CD4-positive, alpha-beta T cell treated with Interleukin-15 for 4 hours (primary cell): ENCODE measurements at places on chromosomes 2 and 18.

DNA sequence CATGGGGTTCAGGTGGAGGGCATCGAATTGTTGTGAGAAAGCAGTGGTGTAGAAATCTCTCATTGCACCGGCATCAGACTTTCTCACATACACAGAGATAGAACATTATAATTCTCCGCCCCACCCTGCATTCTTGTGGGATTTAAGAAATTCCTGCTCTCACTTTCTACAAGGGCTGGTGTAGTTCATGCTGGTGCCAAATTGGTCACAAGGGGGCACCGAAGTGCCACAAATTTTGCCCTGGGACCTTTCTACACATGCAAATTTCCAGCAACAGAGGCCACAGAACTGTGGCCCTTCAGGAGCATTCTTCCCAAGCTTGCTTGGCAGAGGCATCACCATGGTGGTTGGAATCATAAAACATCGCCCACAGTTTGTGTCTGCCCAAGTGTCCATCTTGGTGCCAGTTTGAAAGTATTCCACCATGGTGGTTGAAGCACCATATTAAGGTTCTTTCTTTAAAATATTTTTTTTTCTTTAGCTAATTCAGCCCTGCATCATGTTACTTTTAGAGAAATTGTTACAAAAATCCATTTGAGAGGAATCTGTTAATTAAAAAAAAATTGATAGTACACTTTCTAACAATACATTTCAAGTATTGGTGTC is 521.2 kb upstream of the FANCL start:
- no peak for DNase-seq

DNA sequence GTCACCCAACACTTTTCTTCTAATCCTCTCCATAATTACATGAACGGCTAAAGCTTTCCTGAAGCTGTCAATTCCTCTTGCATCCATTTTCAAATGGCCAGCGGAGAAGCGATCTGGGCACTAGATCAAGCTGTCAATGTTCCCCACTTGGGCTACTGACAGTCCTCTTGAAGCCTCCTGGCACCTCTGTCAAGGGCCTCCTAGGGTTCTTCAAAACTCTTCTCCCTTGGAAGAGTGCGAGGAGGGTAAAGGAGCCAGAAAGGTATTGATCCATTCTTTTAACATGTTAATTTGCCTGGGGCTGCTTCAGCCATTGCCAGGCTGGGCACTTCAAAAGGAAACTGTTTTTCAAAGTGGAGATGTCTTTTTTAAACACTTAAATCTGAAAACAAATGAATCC is 19.8 kb downstream of the EPHA4 start:
- no peak for DNase-seq

- DNase-seq, result no peak
Measured at GRCh38 chr18:13868501-13869271, 44.7 kb downstream of the MC5R start.

DNA sequence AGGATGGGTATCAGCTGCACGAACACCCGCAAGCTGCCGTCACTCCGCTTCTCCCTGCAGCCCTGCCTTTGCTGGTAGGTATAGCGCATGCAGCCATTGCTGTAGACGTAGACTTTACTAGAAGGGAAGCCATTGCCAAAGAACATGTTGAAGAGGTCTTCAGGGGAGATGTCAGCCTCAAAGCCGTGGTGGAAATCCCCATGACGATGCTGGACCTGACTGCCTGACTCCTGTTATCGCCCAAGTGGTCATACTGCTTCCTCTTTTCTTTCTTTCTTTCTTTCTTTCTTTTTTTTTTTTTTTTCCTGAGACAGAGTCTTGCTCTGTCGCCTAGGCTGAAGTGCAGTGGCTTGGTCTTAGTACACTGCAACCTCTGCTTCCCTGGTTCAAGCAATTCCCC is 68.7 kb upstream of the SPRED2 start:
- DNase-seq, result no peak

GRCh38 chr2:238286551-238286950 is 1.9 kb downstream of the PER2 start:
- no peak for DNase-seq

GRCh38 chr18:76897257-76897656 is 74.9 kb downstream of the ZNF236 start:
- no peak for DNase-seq

- no peak for DNase-seq
Measured at GRCh38 chr2:177326005-177326404, 61.5 kb upstream of the NFE2L2 start.

- no peak for DNase-seq
Measured at GRCh38 chr2:38735999-38736320, 15.2 kb downstream of the SRSF7 start.

GRCh38 chr2:125935559-125935958 is 720.4 kb upstream of the GYPC start:
- no peak for DNase-seq

GRCh38 chr2:222025881-222026271 is 272.9 kb downstream of the PAX3 start:
- DNase-seq, result no peak

- no peak for DNase-seq
Measured at GRCh38 chr18:8107426-8107825, 501.8 kb upstream of the RAB12 start.

- no peak for DNase-seq
Measured at GRCh38 chr18:30705943-30706342, 336.6 kb downstream of the DSC3 start.

GRCh38 chr2:61091485-61091884 is 25.8 kb downstream of the SANBR start:
- DNase-seq, result no peak

GRCh38 chr2:83233326-83233725 is 1225.8 kb downstream of the SUCLG1 start:
- no peak for DNase-seq

DNA sequence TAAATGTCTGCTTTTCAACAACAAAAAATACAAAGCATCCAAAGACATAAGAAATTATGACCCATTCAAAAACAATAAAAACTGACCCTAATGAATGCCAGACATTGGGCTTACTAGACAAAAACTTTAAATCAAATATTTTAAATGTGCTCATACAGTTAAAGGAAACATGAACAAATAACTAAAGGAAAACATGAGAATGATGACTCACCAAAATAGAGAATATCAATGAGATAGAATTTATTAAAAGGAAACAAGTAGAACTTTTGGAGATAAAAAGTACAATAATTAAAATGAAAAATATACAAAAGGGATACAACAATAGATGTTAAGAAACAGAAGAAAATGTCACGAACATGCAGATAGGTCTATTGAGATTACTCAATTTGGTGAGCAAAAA is 110.6 kb downstream of the TRABD2A start:
- DNase-seq, result no peak

DNA sequence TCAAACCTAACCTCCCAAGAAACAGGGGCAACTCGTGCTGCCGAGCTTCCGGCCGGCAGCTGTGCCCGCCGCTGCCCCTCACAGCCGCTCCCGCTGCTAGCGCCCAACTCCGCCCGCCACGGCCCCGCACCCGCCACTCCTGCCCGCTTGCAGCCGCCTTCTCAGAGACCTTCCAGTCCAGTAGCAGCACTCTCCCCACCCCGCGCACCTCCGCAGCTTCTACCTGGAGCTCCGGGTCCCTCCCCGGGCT is 722 bp upstream of the C2orf15 start:
- no peak for DNase-seq
